ENCODE measurements at places on chromosomes 13 and 19.

DNA sequence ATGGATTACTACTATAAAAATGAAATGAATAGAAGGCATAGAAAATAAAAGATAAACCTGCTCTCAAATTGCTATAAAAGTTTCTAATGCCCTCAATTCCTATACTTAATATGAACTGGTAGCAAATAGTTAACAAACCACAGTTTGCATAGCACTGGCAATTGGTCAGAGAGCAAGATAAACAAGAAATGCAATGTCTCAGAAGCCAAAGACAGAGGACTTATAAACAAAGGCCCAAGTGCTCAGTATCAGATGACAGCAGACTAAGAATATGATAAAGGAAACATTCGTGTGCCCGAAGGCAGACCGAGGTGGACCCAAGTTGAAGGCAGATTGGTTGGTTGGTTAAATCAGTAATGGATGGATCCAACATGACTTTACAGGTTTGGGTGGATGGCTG is 50.6 kb downstream of the IPO5 start:
- DNase-seq, result no peak

GRCh38 chr13:26299168-26299750 is 45.3 kb downstream of the CDK8 start:
- peak; percentile 21 for DNase-seq

DNA sequence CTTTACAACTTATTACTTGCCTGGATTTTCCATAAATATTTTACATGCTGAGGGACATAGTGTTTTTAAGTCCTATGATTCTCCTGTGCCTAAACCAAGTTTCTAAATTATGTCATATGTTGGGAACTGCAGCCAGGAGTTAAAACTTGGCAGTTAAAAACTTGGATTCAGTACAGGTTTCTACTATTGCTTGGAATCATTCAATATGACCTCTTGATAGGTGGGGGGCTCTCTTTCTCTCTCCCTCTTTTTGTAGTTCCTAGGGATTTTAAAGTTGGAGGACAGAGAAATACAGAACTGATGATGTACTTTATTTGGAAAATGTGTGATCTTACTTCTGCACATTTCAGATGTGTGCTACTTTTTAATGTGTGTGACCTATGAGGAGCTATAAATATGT is 4.7 kb downstream of the CSNK1A1L start:
- no peak for DNase-seq

GRCh38 chr13:21225082-21225481 is 48.6 kb downstream of the MRPL57 start:
- DNase-seq, result no peak

DNA sequence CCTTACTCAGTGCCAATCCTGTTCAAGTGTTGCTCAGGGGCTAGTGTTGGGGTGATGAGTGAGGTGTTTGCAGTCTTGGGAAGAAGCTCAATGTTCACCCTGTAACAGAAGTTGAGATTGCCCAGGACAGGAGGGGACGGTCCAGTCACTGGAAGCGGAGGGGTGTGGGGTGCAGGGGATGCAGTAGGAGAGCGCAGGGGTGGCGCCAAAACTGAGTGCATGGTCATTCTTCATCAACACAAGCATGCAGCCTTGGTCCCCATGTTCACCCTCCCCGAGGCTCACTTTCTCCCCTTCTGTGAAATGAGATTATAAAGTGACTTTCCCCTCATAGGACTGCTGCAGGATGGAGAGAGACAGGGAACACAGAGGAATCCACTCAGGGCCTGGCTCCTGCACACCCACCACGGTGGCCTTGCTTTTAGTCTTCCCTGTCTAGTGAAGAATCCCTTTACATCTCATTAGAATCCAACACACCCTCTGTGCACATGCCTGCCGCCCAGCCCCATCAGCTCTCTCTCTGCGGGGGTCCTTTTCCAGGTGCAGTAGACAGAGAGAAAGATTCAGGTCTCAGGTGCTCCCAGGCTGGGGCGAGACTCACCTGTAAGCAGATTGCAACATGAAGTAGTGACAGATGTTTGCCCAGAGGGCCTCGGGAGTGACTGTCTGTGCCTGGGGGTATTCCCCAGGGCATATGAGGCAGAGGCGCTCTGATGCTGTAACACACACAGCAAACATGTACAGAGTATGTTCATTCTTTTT is 93.2 kb downstream of the TSHZ3 start:
- DNase-seq, result no peak

DNA sequence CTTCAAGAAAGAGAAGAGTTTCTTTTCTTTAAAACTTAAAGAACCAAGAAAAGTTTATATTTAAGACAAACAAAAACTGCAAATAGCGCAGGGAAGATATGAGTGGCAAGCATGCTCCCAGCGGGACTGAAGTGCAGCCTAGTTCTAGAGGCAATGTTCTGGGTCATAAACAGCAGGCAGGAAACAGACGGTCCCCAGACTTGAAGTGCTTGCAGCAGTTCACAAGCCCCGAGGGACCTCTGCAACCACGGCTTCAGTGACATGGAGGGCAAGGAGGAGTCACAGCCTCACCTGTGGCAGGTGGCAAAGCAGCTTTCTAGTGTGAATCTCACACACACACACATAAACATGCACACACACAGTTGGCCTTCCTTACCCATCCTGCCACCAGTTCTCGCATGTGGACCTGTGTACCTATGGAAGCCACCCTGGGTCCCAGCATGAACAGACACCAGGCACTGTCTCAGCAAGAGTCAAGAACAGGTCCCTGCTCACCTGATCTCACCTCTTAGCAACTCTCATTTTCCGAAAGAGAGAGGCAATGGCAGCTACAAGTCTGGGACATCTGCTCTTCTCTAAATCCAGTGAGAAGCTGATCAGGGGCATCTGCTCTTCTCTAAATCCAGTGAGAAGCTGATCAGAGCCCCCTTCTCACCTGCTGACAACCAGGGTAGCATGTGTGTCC is 162.0 kb downstream of the EFNB2 start:
- no peak for DNase-seq

GRCh38 chr19:16579381-16579780 is 7.2 kb upstream of the SLC35E1 start:
- DNase-seq, result no peak

GRCh38 chr13:98143157-98143553 is 261 bp downstream of the FARP1 start:
- no peak for DNase-seq

- DNase-seq, result no peak
These were observed 18.7 kb downstream of the LSM4 start for GRCh38 chr19:18304208-18304457.

- DNase-seq, result peak; percentile 48
These were observed 101.4 kb downstream of the RNF17 start for GRCh38 chr13:24865163-24865953.

GRCh38 chr13:59721926-59722910 is 441.5 kb downstream of the DIAPH3 start:
- no peak for DNase-seq

- no peak for DNase-seq
These were observed 1384.1 kb downstream of the UQCRFS1 start for GRCh38 chr19:27828829-27829228.

DNA sequence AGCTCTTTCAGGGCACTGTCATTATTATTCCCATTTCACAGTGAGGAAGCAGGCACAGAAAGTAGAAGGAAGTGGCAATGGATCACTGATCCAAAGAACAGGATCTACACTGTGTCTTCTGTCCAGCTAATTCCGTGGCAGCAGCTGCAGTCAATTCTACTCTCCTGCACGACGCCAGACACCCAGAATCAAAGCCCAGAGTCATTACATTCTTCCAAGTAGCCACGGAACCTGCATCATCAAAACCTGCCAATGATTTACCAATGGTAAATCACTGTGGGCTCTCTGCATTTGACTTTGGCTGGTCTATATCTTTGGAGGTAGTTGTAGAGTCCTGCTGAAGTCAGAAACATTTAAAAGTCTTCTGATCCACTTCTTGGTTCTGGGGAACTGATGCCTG is 767.7 kb downstream of the LIG4 start:
- no peak for DNase-seq

- peak; percentile 94 for DNase-seq
These were observed 246.1 kb downstream of the DCT start for GRCh38 chr13:94233401-94233800.

DNA sequence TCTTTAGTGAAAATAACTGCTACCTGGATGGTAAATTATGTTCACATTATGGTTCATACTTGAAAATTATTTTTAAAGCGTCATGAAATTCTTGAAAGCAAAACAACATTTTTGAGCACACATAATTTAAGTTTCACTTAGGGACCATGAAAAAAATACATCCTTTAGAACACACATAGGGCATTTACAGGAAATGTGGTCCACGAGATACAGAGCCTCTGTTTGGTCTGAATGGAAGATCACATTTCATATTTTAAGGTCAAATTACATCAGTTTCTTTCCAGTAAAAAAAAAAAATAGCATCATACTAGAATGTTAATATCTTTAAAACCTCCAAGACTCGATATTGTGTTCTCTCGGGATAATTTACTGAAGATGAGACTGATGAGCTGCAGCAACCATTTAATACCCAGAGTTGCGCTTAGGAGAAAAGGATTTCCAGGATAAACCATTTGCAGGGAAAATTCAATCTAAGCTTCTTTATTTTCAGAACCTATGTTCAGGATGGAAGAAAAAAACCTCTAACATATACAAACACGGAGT is 720.7 kb downstream of the DIAPH3 start:
- DNase-seq, result no peak

Measured in GM23248 (cell line).